Upper lobe of left lung (tissue), 6 donors: ENCODE measurements at places on chromosomes 2 and 18. TPM values are rescaled to one million over a fixed set of nuclear protein-coding genes. Genes with fewer than 3 reads are reported as not detected.

The MLPH gene
- total RNA-seq, result 464 TPM

The LIMS2 gene
- 169 TPM for total RNA-seq

The B4GALT6 gene
- 0.55 TPM for total RNA-seq

The LINC00305 gene
- not detected for total RNA-seq

The NXPH2 gene
- not detected for total RNA-seq

DNA sequence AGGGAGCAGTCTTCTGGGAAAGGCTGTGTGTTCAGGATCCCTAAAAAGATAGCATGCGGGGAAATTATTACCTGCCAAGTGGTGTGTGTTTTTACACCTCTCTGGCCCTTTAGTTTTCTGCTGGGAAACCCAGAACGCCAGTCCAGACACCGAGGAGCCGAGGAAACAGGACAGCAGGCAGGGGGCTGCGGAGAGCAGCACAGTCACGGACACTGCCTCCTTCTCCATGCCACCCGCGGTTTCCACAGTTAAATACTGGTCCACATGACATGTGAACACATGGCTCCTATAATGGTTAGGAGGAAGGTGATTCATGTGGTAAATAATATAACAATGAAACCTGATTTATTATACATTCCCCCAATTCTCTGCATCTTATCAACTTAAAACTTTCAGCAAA, 20.4 kb downstream of the CNOT11 start:
- no peak for DNase-seq

GRCh38 chr2:69755862-69756467, 14.0 kb downstream of the ANXA4 start:
- DNase-seq, result no peak

GRCh38 chr2:205766779-205767359, 84.6 kb downstream of the NRP2 start:
- DNase-seq, result no peak

GRCh38 chr2:152307863-152308262, 27.1 kb upstream of the FMNL2 start:
- no peak for DNase-seq

DNA sequence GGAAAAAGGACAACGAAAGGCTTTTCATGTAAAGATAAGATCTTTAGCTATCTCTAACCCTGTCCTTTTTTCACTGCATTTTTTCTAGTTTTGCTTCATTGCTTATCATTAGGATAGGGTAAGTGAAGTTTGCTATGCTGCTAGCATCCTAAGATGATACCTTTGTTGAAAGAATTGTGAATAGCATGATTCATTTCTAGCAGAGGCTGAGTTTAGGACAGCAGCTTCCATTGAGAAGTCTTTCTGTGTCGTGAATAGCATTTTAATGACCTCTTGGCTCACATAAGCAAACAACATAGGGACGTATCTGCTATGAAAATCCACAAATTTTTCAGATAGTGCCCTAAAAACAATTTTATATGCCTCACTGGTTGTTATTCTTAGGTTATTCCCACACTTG, 36.4 kb upstream of the GAREM2 start:
- no peak for DNase-seq

DNA sequence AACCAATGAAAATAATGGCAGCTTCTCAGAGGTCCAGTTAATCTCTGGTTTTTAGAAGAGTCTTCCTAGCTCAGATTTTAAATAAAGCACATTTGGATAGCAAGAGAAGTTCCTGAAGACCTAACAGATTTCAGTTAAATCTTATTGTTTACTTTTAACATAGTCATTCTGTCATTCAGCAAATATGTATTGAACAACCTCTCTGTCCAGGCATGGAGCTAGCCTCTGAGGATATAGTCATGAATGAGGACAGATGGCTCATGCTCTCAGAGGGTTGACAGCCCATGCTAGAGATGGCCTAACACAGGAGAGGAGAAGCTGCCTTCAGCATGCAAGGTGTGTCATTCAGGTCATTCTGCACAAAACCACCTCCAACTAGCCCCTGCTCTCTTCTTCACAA, 6.2 kb downstream of the CCBE1 start:
- no peak for DNase-seq
